ENCODE measurements at places on chromosomes 2 and 18.

DNA sequence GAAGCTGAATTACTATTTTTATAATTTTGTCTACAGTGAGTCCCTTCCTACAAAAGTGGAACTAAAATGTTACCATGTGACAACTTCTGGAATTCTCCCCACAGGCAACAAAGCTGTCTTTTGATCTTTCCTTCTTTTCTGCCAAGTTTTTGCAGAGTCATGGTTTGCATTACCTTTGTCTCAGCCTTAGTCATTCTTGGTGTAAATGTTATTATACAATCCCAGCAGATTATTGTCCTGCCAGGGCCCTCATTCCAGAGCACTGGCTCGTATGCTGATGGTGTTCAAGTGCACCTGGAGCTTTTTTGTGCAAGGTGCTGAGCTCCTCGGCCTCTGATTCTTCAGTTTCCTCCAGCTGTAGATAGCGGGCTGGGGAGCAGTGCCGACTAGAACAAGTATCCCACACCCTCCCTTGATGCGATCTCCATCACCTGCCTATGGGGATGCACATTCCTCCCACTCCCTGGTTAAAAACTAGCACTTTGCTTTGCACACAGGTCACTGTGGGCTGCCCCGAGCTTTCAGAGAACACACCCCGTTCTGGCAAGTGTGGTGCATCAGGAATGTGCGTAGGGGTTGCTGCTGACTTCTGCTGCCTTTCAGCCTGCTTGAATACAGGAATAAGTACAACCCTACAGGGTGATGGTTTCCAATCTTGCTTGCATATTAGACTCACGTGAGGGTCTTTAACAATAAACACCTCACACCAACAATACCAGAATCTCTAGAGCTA lies 263.6 kb downstream of the RNF144A start:
- DNase-seq, result no peak

GRCh38 chr18:79962835-79963657 lies 1.4 kb upstream of the HSBP1L1 start:
- DNase-seq, result no peak

DNA sequence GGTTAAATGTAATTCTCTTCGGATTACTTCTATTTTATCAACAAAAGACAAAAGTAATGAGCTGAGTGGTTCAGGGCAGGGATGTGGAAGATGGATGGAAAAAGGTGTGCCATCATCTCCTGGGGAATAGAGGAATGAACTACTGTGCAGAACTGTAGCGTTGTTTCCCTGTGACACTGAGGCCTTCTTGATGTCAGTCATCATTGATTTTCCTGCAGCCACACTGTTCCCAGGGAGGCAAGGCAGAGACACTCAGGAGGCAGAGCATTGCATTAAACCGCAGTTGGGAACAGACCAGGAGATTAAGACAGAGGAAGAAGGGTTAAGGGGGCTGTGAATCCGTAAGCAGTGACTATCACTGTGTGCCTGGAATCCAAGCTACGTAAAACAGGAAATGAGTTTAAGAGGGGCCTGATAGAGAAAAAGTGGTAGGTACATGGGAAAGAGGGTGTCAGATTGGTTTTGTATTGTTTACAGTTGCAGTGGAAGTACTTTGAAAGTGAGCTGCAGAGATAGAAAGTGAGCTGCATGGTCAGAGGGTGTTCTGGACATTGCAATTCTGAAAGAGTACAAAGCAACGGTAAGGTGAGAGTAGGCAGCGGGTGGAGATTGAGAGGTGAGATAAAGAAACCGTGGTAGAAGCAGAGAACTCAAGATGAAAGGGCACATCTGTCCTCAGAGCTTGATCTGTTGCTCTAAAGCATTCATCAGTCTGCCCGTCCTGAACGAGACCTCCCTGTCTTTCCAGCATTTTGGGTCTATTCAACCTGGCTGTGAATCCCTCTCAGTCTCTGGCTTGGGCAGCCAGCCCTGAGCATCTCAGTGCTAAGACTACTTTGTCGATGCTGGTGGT lies 793.4 kb upstream of the CELF4 start:
- DNase-seq, result no peak

- DNase-seq, result no peak
These were observed 26.6 kb downstream of the EML6 start for GRCh38 chr2:54750040-54750439.

- DNase-seq, result no peak
These were observed 86.0 kb downstream of the RTN4 start for GRCh38 chr2:54964271-54964670.

DNA sequence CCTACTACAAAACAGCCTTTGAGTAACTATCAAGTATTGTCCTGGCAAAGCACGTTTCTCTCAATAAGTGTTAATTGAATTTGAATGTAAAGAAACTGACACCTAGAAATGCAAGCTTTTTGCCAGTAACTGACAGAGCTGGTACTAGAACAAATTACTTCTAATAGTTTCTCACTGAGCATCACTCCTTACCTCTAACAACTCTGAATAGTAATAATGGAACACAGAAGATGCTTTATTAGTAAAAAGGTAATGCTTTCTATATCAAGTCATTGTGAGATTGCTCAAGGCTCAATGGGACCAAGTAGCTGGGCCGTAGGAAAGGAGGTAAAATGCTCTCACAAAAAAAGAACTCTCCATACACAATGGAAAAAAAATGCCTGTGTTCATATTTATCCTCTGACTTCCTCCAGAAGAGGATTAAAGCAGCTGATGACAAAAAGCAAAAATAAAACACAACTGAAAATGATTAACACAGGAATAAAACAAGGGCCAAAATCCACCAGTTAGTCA lies 11.8 kb downstream of the RASGRP3 start:
- no peak for DNase-seq

Data from activated CD4-positive, CD25-positive, alpha-beta regulatory T cell treated with anti-CD3 and anti-CD28 coated beads, Interleukin-2, amount 50 U/mL, for 72 hours (primary cell).